Activated naive CD4-positive, alpha-beta T cell treated with anti-CD3 and anti-CD28 coated beads, Interleukin-2, amount 50 U/mL, for 72 hours (primary cell): ENCODE measurements at places on chromosomes 3 and 15.
A peak's percentile ranks its signal among the peaks of the same experiment; 100 is the strongest.

DNA sequence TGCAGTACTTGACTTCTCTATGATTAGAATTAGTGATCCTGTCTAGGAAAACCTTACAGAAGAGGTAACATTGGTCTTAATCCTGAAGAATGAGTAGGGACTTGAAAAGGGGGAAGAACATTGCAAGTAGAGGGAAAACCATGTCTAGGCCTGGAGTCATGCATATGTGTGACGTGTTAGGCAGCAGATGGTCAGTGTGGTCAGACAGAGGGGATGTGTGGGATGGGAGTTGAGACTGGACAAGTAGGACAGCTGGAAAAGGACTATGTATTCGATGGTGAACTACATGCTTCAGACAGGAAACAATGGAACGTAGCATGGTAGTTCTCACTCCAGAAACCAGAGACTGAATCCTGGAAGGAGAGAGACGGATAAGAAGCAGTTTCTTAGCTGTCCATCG lies 235.6 kb upstream of the LRTM1 start:
- DNase-seq, result no peak

DNA sequence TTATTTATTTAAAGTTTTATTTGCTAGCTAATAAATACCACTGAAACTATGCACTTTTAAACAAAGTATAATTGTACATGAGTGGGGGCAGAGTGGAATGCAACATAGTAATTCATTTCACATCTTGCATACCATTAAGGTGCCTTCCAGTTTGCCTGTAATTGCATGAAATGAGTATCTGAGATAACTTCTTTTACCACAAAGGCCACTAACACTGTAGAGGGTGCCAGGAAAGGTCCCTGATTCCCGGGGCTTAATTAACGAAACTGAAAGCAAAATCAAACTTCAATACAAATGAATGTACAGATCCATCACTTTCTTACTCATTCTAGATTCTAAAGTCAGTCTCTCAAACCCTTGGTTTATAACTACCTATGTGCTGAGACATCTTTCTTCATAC lies 2.1 kb downstream of the CD47 start:
- no peak for DNase-seq

GRCh38 chr3:115423170-115423569 lies 200.1 kb upstream of the GAP43 start:
- DNase-seq, result no peak

DNA sequence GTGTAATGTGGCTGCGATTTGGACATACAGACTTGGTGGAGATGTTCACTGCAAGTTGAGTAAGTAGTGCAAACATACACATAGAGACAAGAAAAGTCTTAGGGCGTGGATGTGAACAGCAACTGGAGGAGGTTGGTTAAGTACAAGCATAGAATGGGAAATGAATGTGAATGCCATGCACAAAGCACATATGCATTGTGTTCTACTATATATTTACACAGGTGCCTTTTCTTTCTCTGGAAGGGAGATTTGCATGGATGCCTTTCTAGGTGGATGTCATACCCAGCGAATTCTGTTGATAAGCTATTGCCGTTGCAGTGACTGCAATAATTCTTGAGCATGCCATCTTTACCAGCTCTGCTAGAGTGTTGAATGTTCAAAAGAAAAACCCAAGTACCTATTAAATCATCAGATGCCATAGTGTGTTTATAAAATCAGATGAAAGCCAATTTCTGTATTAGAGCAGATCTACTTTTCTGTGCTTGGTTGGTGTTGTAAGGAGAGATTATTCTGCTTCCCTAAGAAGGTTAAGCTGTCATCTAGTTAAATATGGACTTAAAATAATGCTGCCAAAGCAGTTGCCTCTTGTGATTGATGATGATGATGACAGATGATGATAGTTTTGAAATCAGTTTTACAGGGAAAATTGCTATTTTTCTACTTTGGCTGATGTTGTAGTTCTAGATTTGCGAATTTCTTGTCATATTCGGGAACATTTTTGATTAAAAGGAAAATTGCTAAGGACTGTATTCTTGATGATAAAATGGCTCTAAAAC lies 148.4 kb downstream of the CNTN4 start:
- no peak for DNase-seq

- no peak for DNase-seq
Measured at GRCh38 chr3:194723846-194724618, 38.3 kb downstream of the FAM43A start.

- DNase-seq, result no peak
Measured at GRCh38 chr3:187926620-187927019, 181.4 kb upstream of the BCL6 start.

DNA sequence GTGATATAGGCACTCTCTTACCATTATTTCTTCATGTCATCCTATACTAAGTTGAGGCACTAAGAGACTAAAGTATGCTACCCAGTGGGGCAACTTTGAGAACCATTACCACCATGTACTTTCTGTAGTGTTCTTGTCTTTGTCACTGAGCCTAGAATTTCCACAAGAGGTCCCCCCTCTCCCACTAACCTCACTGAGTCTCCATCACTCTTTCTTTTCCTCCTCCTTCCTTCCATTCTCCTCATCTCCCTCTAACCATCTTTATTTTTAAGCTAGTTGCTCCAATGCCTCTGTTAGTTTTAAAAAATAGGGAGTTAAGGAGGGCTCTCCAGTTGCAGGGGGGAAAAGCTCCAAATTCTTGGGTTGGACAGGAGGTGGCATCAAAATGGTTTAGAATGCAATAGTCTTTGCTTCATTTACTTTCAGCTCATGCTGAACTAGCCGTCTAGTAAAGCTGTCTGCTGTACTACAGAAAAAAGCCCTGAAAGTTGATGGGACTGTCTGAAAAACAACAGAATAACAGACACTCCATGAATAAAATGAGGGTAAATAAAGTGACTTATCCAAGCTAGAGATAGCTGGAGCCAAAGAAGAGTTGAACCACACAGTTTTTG lies 85.1 kb upstream of the MYRIP start:
- DNase-seq, result no peak

DNA sequence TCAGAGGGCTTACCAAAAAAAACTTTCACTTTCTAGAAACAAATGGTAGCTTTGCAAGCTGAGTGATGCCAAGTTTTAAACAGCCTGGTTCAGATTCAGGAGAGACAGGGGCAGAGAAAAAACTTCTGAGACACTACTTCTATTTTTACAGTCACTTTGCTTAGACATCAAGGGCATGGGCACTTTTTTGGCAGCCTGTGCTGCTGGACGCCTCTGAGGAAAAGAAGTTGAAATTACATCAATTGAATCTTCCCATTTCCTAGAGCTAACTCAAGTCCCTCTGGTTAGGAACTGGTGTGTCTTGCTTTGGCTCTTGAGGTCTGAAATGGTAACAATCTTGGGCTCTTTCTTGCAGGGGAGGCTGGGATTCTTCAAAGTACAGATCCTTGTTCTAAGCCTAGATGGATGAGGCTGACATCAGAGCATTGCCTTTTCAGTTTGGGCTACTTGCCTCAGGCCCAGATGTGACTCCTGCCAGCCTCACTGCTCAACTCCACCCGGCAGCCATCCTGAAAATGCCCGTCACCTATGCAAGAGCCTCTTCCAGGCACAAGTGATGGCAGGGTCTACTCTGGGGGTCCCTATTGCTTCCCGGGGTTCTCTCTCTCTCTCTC lies 357.5 kb downstream of the FOXP1 start:
- no peak for DNase-seq

GRCh38 chr15:50676799-50677483 lies 9.7 kb downstream of the TRPM7 start:
- no peak for DNase-seq

GRCh38 chr3:51275111-51275805 lies 109.8 kb upstream of the MANF start:
- no peak for DNase-seq

DNA sequence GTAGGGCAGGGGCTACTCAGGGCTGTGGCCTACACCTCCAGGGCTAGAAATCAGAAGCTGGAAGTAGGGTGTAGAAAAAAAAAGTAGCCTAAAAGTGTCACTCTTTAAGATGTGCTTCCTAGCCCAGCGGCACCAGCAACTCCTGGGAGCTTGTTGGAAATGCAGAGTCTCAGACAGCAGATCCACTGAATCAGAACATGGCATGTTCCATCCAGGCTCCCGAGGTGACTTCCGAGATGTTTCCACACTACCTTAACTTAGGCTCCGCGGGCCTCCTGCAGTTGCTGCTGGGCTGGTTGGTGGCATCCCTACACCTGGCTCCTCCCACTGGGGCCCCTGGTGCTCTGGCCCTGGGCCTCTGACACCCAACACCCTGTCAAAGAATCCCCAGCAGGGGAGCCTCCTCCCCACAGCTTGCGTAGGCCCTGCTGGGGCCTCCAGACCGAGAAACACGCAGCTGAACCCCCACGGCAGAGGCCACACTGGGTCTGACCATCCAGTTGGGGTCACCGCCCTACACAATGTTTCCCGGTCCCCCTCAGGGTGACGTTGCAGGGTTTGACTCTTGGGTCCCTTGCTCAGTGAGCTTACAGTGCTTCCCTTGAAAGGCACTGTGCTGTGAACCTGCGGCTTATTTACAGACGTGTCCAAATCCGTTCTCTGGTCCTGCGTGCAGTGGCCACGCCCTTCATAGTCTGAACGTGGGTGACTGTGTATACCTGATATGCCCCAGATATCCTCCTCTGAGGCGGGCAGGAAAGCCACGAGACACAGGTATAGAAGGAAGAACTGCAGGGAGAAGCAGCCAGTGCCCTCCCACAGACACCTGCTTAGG lies 46.5 kb downstream of the FAM174B start:
- no peak for DNase-seq

GRCh38 chr15:69493406-69493805 lies 40.8 kb downstream of the RPLP1 start:
- no peak for DNase-seq

GRCh38 chr15:97140216-97140615 lies 809.7 kb downstream of the NR2F2 start:
- DNase-seq, result no peak

DNA sequence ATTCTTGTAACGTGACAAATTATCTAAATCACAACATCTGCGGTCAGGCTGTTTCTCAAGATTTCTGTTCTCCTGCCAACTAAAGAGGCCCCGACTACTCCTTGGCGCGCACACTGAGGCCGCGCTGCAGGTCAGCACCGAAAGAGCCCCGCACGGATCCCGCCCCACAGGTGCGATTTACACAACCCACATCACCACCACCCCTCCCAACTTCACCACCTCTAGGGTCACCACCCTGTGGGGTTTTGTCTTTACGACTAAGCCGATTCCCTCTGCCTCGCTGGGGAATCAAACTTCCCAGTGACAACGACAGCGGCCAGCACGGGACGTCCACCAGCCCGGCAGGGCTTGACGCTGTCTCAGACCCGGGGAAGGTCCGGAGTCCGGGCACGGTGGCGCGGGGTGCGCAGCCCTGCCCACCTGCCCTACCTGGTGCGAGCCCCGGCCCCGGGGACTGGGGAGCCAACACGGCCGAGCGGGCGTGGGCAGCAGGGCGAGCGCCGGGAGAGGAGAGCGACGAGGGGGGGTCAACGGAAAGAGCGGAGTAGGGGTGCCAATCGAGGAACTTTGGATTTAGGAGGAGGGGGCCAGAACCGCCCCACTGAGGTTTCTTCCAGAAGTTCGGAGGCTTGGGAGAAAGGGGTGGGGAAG lies 764 bp downstream of the UACA start:
- DNase-seq, result peak; percentile 18

GRCh38 chr3:46399557-46399956 lies 7.3 kb downstream of the CCR5AS start:
- no peak for DNase-seq

GRCh38 chr3:194082743-194083636 lies 53.0 kb upstream of the HES1 start:
- DNase-seq, result no peak

DNA sequence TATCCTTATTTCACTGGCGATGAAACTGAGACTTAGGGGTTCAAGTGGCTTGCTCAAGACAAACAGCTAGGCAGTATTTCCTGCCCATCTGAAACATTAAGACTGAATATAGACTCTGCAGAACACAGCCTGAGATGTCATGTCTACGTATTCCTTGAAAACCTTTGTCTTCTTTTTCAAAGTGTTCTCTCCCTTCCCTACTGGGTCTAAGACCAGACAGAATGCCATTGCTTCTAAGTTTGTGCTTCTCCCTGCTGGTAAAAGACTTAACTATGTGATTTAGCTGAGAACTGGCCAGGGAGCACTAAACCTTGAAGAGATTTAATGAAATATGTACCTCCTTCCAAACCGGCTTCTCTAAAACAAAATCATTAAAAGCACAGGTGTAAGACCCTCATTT lies 9.9 kb downstream of the BCL6 start:
- DNase-seq, result no peak

- no peak for DNase-seq
Measured at GRCh38 chr3:164687902-164688301, 390.4 kb downstream of the SI start.

DNA sequence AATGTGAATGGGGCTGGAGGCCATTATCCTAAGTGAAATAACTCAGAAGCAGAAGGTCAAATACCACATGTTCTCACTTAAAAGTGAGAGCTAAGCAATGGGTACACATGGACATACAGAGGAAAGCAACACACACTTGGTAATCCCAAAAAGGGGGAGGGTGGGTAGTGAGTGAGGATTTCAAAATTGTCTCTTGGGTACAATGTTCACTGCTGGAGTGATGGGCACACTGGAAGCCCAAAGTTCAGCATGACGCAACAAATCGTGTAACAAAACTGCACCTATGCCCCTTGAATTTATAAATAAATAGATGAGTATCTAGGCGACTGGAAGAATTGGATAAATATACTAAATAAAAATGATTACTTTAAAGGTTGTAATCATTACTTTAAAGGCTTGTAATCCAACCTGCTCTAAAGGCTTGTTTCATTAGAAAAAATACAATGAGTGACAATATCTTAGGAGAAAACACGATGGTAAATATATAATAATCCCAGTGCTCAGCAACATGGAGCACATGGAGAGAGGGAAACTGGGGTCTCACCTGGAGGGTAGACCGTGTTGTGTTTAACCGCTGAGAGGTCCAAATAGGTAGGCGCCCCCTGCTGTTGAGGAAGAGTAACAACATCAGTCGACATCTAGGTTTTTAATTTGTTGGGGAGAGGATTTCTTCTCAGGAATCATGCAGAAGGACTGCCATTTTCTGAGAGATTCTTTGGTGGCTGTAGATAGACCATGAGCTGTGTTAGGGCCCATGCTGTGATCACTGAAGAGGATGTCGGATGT lies 78.5 kb upstream of the ROBO1 start:
- DNase-seq, result peak; percentile 2
